Dermis microvascular lymphatic vessel endothelial cell (primary cell): ENCODE measurements at places on chromosomes 13 and 19. TPM values are rescaled to one million over a fixed set of nuclear protein-coding genes. Genes with fewer than 3 reads are reported as not detected.

GRCh38 chr13:29889111-29889510, 38.7 kb upstream of the UBL3 start:
- DNase-seq, result no peak

DNA sequence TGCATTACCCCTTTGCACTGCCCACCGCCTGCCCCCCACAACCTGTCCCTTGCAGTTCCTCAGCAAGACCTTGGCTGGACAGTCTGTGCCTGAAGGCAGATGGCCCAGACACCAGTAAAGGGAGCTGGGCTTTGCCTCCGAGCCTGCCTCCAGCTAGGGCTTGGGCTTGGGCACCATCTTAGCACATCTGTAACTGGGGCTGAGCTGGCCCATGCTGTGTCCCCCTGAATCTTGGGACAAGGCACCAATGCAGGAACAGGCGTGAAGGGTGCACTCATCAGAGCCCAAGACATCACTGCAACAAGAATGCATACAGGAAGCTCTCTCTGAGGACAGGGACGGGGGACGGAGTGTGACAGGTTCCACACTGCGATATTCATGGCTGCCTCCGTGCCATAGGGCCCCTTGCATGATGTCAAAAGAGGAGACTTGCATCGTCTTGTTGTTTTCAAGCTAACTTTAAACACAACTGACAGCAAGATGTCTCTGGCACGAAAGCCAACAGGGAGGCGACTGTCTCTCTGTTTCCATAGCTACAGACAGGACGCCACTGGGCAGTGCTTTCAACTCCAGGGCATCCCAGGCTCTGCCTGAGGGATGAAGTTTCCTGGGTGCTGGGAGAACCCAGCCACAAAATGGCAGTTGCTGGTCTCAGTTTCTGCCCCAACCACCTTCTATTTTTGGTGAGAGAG, 8.7 kb upstream of the CHST8 start:
- no peak for DNase-seq

DNA sequence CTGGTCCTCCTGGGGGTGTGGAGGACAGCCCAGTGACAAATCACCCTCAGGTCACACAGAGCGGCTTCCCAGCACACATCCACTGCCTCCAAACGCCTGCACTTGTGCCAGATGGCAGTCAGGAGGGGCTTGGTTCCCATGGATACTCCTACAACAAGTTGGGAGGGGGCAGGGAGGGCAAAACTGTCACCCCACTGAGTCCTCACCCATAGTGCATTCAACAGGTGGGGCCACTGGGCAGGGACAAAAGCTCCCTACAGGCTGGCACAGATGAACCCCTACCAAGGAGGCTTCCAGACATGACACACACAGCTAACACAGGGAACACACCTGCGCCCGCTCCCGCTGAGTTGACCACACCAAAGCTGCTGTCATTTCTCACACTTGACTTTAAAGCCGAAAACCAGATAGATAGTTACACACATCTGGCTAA, 120.5 kb downstream of the STK24 start:
- DNase-seq, result no peak

DNA sequence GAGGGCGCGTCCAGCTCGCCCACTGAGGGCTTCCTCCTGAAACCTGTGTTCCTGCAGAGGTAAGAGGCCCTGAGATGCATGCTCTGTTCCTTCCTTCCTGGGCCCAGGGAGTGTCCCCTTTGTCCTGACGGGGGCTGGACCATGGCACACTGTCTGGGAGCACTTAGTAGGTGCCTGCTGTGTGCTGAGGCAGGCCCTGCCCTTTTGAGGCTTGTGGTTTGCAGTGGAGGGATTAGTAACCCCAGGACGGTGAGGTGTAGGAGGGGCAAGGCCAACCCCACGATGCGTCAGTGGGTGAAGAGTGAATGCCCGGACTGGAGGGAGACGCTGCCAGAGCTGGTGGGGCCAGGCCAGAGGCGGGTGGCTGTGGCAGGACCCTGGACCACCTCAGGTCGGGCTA, 11.2 kb upstream of the F2RL3 start:
- DNase-seq, result no peak

DNA sequence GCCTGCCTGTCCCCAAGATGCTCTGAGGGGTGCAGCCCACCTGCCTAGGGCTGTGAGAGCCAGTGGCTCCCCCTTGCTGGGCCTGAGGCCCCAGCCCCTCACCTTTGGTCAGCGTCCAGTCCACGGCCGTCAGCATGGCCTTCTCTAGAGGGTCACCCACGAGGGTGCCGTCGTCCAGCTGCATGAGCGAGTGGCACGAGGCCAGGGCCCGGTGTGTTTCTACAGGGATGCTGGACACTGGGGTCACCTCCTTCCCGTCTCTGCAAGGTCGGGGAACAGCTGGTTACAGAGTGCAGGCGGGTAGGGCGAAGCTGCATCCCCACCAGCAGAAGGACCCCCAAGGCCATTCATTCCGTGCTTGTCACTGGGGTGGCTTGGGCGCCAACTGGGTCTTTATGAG, 9.0 kb downstream of the ATP13A1 start:
- DNase-seq, result no peak

- no peak for DNase-seq
Observed at GRCh38 chr19:32223595-32224370, 121.6 kb upstream of the ZNF507 start.

DNA sequence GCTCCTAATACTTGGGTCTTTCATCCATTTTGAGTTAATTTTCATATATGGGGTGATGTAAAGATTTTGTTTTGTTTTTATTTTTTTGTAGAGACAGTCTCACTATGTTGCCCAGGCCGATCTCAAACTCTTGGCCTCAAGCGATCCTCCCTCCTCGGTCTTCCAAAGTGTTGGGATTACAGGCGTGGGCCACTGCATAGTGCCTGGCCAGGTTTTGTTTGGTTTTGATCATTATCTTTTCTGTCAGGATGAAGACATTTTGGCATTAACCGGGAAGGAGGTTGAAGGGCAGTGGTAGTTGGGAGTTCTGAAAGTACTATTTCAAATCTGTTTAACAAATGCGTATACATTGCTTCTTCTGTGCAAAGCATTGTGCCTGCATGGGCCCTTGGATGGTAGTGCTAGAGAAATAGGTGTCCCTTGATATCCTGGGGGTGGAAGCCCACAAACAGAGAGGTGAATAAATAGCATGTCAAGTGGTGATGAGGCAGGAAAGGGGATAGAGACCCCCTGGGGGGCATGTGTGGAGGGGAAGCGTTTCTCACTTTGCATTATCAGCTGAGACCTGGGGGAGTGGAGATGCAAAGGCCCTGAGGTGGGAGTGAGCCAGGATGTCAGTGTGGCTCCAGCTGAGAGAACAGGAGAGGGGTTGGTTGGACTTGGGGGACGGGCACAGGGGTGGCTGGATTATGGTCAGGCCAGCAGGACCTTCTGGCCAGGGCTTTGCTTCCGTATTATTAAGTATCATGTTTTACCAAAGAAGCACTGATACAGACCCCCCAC, 41.4 kb downstream of the GATAD2A start:
- DNase-seq, result no peak

DNA sequence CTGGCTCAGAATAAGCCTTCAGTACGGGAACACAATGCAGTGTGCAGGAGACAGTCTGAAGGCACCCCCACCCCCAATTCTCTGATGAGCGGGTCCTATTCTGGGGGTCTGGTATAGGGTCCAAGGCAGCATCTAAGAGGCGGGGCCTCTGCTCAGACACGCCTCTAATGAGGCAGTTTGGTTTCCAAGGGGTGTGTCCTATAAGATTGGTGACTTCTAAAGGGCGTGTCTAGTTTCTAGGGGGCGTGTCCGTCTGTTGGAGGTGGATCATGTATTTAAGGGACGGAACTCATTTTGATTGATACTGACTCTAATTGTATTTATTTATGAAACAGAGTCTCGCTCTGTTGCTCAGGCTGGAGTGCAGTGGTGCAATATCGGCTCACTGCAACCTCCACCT, 8.7 kb downstream of the FIZ1 start:
- peak; percentile 11 for DNase-seq

- no peak for DNase-seq
Observed at GRCh38 chr13:49165798-49166752, 54.1 kb upstream of the MLNR start.

The SIAH3 gene
- not detected in 2 replicates for total RNA-seq

The LGALS4 gene
- total RNA-seq, result not detected in 2 replicates

The KRTDAP gene
- total RNA-seq, result not detected in 2 replicates

The DNMT1 gene
- 21.0 and 22.7 TPM in 2 replicates for total RNA-seq

The KMT5C gene
- 3.2 and 4.6 TPM in 2 replicates for total RNA-seq

The C13orf42 gene
- not detected in 2 replicates for total RNA-seq
